Omental fat pad (tissue), 4 donors: ENCODE measurements at places on chromosomes 5 and 9. TPM values are rescaled to one million over a fixed set of nuclear protein-coding genes. Genes with fewer than 3 reads are reported as not detected.

- DNase-seq = no peak
Observed at GRCh38 chr5:31469886-31470285, 62.0 kb downstream of the DROSHA start.

- DNase-seq = no peak
Observed at GRCh38 chr9:113734826-113735225, 141.3 kb upstream of the ZNF618 start.

Gene ROR2
- 9.0 TPM for total RNA-seq

GRCh38 chr5:174920906-174921550, 196.6 kb downstream of the MSX2 start:
- DNase-seq = no peak

Gene PRDM9
- total RNA-seq = not detected

- DNase-seq = no peak
Observed at GRCh38 chr5:5398071-5398470, 24.4 kb upstream of the ICE1 start.

Gene HAPLN1
- total RNA-seq = not detected

- no peak for DNase-seq
Observed at GRCh38 chr9:107614765-107615164, 125.2 kb upstream of the KLF4 start.

Gene ANKRD18A
- total RNA-seq = 0.48 TPM

DNA sequence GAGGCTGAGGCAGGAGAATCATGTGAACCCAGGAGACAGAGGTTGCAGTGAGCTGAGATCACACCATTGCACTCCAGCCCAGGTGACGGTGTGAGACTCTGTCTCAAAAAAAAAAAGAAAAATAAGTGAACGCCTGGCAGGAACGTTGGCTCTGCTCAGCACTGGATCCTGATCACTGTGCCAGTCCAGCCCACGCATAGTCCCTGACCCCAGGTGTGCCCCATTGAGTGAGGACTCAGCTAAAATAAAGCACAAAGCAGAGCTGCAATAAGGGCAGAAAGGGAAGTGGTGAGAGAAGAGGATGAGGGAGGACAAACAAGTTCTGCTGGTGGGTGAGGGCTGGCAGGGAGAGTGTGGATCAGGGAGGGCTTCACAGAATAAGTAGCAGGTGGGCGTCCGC, 4.3 kb downstream of the GRHPR start:
- no peak for DNase-seq

GRCh38 chr5:110054240-110054639, 364.5 kb downstream of the MAN2A1 start:
- no peak for DNase-seq

DNA sequence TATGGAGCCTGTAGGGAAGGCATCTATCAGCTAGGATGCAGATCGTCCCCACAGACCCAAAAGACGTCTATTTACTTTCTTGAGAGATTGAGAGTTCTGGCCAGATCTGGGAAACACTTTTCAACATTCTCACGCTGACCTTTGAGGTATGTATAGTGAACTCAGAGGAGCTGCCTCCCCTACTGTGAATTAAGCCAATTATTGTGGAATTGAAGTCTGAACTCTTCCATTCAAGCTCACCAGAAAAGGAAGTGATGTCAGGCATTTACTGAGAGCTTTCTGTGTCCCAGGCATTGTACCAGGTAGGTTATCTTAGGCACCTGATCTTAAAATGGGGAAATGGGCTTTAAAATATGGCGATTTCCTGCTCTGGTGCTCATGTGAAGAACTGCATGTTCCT, 136.5 kb downstream of the SV2C start:
- DNase-seq = no peak

GRCh38 chr9:134219646-134220060, 55.3 kb upstream of the RNU6ATAC start:
- no peak for DNase-seq

Gene TLX3
- not detected for total RNA-seq

Gene FAM81B
- 8.8 TPM for total RNA-seq

GRCh38 chr9:72440378-72440777, 75.4 kb upstream of the ZFAND5 start:
- no peak for DNase-seq

Gene DMRT3
- total RNA-seq = 0.47 TPM
